CD8-positive, alpha-beta memory T cell (primary cell): ENCODE measurements at places on chromosomes 3 and 15. TPM values are rescaled to one million over a fixed set of nuclear protein-coding genes. Genes with fewer than 3 reads are reported as not detected.

DNA sequence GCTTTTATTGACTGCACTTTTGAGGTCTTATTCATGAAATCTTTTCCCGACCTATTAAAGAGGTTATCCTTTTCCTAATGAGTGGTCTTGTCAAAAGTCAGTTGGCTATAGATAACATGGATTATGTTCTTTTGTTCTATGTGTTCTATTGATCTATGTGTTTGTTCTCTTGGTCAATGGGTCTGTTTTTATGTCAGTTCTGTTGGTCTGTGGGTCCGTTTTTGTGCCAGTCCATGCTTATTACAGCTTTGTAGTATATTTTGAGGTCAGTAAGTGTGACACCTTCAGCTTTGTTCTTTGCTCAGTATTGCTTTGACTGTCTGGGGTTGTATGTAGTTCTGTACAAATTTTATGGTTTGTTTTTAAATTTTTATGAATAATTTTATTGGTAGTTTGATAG is 7.8 kb downstream of the TFG start:
- H3K27ac ChIP-seq = no peak overlapping the region
- H3K27me3 ChIP-seq = no peaks in the 10 kb centered on the region
- peaks cover 31% of the 10 kb centered on the region for H3K4me1 ChIP-seq
- H3K4me3 ChIP-seq = no peak overlapping the region
- no peak for DNase-seq
- peaks cover 29% of the 10 kb centered on the region for H3K36me3 ChIP-seq

DNA sequence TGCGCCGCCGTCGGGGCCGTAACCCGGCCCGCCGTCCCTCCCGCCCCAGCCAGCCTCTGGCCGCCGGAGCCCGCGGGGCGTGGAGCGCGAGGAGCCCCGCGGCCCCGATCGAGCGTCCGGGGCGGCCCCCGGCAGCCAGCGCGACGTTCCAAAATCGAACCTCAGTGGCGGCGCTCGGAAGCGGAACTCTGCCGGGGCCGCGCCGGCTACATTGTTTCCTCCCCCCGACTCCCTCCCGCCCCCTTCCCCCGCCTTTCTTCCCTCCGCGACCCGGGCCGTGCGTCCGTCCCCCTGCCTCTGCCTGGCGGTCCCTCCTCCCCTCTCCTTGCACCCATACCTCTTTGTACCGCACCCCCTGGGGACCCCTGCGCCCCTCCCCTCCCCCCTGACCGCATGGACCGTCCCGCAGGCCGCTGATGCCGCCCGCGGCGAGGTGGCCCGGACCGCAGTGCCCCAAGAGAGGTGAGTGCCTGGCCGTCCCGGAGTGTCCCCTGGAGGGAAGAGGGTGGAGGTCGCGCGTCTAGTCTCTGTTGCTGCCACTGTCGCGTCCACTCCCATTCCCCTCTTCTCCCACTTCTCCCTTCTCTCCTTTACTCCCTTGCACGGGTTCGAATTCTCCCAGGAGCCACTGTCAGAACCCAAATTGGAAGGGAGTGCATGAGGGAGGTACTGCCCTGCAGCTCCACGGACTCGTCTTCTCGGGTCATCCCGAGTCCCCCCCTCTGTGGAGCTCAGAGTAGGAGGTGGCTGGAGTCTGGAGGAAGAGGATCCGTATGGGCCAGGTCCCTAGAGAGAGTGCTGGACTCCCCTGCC is 585 bp downstream of the CSK start:
- peak overlapping the region; percentile 99 for H3K4me3 ChIP-seq
- peaks cover 66% of the 10 kb centered on the region for H3K4me1 ChIP-seq

DNA sequence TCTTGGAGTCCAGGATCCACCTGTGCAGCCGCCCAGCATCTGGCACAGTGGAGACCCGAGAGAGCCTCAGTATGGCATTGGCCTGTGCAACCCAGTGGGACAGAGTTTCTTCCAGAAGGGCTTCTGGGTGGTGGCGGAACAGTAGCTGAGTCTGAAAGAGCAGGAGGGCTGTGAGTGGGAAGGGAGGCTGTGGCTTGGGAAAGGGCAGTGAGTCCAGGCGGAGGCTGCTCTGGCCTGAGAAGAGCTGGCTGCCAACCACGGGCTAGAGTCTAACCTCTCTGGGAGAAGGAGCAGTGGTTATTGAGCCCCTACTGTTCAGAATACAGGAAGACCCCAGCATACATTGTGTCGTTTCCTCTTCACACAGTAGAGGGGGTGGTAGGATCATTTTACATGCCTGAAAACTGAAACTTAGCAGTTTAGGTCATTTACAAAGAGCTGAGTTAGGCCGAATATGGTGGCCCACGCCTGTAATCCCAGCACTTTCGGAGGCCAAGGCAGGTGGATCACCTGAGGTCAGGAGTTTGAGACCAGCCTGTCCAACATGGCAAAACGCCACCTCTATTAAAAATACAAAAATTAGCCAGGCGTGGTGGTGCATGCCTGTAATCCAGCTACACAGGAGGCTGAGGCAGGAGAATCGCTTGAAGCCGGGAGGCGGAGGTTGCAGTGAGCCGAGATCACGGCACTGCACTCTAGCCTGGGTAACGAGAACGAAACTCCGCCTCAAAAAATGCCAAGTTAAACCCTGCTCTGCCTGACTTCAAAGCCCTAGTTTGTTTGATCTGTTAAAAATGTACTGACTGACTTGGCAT is 3.2 kb downstream of the AEN start:
- peak overlapping the region; percentile 59 for H3K27ac ChIP-seq
- peak overlapping the region; percentile 45 for H3K4me3 ChIP-seq
- peaks cover 19% of the 10 kb centered on the region for H3K36me3 ChIP-seq
- peaks cover 71% of the 10 kb centered on the region for H3K4me1 ChIP-seq
- peak; percentile 75 for DNase-seq

- peaks cover 3% of the 10 kb centered on the region for H3K36me3 ChIP-seq
- H3K27me3 ChIP-seq = no peaks in the 10 kb centered on the region
- no peak for DNase-seq
- no peaks in the 10 kb centered on the region for H3K4me1 ChIP-seq
- no peak overlapping the region for H3K27ac ChIP-seq
Observed at GRCh38 chr3:155766206-155766605, 21.3 kb upstream of the PLCH1 start.

GRCh38 chr3:179454887-179455286 is 3.6 kb upstream of the GNB4 start:
- no peak overlapping the region for H3K27ac ChIP-seq
- no peaks in the 10 kb centered on the region for H3K36me3 ChIP-seq
- peaks cover 8% of the 10 kb centered on the region for H3K4me1 ChIP-seq
- DNase-seq = no peak

GRCh38 chr3:178308771-178309170 is 227.5 kb upstream of the KCNMB2 start:
- H3K27me3 ChIP-seq = no peaks in the 10 kb centered on the region
- no peak for DNase-seq
- no peaks in the 10 kb centered on the region for H3K4me1 ChIP-seq
- no peak overlapping the region for H3K27ac ChIP-seq

GRCh38 chr3:97822359-97822775 is 556 bp downstream of the CRYBG3 start:
- DNase-seq = no peak
- H3K27me3 ChIP-seq = peaks cover 10% of the 10 kb centered on the region

HYAL2 gene
- total RNA-seq = 13.9 TPM

AGBL1 gene
- total RNA-seq = not detected

HMG20A gene
- total RNA-seq = 28.5 TPM
